ENCODE measurements at places on chromosomes 11 and 22.

GRCh38 chr11:91248199-91248807 lies 976.3 kb upstream of the FAT3 start:
- DNase-seq: no peak

GRCh38 chr11:488992-489391 lies 18.1 kb downstream of the RNH1 start:
- no peak for DNase-seq

DNA sequence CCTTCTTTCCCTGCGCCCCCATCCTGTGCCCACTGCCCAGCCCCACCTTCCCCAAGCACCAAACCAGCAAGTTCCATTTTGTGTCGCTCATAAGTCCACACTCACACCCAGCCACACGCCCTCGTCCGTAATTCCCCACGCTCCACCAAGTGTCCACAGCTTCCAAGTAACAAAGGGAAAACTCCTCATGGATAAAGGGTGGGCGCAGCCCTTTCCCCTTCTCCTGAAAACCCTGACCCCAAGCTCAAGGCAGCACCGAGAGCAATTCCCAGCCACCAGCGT lies 458 bp downstream of the FXYD6 start:
- no peak for DNase-seq

- DNase-seq: no peak
Observed at GRCh38 chr11:102534261-102534872, 3.8 kb upstream of the MMP7 start.

Data from CD4-positive, alpha-beta T cell treated with Interleukin-1 beta for 1 hour (primary cell).